AG20443 (cell line): ENCODE measurements at places on chromosomes 4 and X.

DNA sequence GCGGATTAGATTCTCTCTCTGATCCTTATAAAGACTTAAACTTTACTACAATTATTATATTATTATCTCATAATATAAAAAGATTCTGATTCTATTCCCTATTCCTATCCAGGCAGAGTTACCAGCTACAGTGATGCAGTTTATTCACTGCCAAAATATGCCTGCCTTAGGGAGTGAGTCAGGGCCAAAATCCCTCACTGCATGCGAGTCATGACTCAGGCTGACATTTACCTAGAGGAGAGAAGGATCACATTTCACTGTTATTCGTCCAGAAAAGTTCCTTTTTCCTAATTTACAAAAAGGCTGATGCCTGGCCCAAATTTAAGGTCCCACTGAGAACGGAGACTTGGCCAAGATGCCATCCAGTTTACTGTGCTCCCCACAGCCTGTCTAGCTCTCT, 168.5 kb upstream of the LDB2 start:
- DNase-seq = peak; percentile 90

DNA sequence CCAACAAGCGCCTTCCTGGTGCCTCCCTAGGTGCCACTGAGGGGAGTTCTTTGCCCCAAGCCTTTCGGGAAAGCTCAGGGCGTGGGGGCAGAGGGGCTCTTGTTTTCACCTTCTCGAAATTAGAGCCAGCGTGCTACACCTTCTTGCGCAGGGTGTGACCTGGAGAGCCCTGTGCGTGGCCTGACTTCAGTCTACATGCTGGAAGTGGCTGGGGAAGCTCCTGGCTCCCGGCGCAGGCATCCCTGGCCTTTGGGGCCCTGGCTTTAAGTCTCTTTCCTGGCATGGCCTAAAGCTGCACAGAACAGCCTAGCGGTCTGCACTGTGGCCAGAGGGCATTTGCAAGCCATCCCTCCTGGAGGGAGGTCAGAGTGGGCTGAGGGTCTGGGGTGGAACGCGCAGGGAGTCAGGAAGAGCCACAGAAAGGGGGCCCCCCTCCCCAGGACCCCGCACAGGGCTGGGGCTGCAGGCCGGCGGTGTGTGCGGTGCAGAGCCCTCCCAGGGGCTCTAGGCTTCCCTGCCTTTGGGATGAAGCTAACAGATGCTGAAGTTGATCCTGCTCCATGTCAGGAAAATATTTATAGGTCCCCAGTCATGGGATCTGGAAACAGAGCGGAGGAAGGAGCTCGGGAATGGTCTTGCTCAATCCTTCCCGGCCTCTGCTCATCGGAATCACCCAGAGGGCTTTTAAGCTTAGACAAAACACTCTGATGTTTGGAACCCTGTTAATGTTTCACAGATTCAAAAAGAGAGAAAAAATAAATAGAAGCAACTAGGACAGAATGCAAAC, 781 bp upstream of the SPON2 start:
- peak; percentile 74 for DNase-seq

DNA sequence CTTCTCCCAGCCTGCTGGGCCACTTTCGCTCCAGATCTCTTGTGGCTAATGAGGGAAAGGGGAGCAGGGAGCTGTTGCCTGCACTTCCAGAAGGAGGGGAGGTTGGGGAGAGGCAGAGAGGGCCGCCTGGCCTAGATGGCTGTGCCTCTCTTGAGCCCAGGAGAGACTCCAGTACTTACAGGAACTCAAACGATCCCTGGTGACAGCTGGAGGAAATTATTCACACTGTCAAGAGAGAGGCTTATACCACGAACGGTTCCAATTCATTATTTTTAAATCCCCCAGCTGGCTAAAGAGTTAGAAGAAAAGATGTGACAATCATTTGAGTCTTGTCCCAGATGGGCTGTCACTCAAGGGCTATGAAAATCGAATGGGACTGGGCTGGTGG, 96.1 kb downstream of the PHKA2 start:
- no peak for DNase-seq

DNA sequence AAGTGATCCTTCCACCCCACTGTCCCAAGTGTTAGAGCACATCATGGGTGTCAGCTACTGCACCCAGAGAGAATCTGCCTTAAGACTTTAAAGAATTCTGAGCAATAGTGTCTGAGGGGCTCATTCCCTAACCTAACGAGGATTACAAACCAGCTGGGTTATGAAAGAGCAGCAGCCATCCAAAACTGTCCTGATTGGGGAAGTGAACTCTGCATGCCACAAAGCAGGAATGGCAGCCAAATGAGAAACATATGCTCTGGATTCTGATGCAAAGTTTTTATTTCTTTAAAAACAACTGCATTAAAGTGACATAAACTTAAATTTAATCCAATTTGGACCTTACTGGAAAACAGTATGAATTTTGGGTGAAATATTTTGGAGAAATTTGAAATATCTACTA, 103.2 kb downstream of the ANXA3 start:
- peak; percentile 70 for DNase-seq

GRCh38 chr4:5638316-5638715, 70.0 kb downstream of the EVC2 start:
- DNase-seq = peak; percentile 88

DNA sequence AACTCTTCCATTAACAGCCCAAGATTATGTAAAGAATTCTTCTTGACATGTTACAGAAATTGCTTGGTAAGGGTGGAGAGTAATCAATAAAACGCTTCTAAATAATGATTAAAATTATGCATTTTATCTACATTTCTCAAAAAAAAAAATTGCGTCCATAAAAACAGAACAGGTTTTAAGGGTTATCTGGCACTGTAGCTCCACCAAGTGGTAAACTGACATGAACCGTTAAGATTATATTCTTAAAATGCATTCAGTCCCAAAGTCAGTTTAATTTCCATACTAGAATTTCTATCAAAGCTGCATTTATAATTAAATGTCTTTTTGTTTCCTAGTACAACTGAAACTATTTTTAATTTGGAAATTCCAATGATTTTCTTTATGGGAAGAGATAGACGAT, 214.0 kb upstream of the UGT8 start:
- DNase-seq = peak; percentile 25

DNA sequence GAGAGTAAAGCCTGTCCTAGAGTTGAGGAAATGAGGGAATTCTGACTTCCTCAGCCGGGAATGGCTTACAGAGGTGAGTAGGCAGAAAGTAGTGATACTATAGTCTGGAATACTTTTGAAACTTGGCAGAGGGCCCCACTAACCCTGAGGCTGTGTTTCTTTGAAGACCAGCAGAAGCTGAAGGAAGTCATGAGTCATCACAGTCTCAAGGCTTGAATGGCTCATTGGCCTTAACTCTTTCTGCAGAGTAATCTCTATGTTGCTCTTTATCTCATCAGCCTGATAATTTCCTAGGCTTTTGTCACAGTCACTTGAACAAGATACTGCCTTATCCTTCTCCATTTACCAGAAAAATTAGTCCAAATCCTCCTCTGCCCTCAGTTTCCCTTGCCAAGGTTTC, 80.8 kb downstream of the ANKRD50 start:
- peak; percentile 76 for DNase-seq

DNA sequence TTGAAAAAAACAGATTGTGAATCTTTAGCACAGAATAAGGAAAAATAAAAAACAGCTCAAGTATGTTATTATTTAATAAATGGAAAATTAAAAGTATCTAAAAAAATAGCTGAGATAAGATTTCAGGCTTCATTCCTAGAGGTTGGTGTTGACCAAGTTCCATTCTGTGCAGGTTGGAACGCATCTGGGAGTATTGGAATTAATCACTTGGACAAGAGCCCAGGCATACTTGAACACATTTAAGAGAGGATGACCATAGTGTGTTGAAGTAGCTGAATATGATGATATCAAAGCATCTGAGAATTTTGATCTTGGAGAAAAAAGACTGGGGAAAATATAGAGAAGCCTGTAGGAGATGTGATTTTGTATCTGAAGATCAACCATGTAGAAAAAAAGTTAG, 54.6 kb upstream of the VCX start:
- DNase-seq = no peak

- no peak for DNase-seq
These were observed 61.9 kb upstream of the IRF2 start for GRCh38 chr4:184536065-184536880.

- no peak for DNase-seq
These were observed 132.0 kb downstream of the ATG4A start for GRCh38 chrX:108223585-108223984.

- peak; percentile 34 for DNase-seq
These were observed 339.1 kb downstream of the PAPSS1 start for GRCh38 chr4:107380836-107381438.

- DNase-seq = no peak
These were observed 135.7 kb downstream of the CNKSR2 start for GRCh38 chrX:21509912-21510311.

DNA sequence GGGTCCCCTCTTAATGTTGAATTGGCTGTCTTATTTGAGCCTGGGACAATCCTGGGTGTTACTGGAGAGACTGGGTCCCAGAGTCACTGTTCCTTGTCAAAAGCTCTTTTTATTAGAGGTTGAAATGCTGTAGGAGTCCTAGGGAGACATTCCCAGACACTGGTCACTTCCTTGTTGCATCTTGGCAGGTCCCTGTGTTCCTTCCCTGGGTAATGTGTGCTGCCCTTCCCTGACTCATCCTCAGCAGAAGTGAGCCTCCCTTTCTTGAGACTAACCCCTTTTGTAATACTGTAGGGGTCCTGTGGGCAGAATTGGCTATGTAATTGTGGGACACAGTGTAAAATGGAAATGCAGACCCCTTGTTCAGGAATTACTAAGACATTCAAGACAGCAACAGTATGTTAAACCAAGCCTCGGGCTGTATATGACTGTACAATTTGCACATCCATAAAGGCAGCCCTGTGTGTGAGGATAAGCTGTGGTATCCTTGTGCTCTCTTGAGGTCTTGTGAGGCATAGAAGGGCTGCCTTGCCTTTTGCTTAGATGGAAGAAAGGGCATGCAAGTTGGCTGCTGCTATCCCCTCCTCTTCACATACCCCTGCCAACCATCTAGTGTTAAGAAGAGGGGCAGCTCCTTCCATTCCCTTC, 53.5 kb downstream of the DCLK2 start:
- DNase-seq = no peak

GRCh38 chr4:154456240-154456639, 35.4 kb downstream of the DCHS2 start:
- DNase-seq = no peak

DNA sequence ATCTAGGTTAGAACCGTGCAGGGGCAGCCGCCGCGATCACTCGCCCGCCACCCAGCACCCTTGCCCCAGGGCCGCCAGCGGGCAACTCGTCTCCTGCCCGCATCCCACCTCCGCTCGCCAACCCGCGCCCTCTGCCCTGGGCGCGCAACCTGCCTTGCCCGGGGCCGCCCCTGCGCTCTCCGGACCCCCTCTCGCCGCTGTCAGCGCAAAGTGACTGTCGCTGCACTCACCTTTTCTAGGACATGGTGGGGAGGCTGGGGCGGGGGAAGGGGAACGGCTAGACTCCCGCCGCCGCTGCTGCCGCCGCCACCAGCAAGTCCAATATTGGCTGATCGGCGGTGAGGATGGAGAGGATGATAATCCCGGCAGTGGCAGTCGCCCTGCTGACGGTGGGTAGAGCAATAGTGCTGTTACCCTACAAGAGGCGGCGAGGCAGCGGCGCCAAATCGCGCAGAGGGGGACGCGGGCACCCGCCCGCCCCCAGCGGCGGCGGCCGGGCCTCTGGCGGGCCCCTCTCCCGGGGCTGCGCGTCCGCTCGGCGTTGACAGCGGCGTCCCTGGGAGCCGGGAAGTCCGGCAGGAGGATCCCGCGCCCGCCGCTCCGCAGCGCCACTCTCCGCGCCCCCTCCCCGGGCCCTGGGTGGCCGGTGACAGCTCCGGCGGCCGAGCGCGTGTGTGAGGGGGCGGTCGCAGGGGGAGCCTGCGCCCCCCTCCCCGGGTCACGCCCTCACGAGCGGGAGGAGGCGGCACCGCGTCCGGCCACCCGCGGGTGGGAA, 2.3 kb upstream of the NR3C2 start:
- DNase-seq = peak; percentile 19

- DNase-seq = no peak
These were observed 7.6 kb downstream of the ANOS1 start for GRCh38 chrX:8724300-8724699.

GRCh38 chr4:63361628-63362027, 1047.6 kb downstream of the TECRL start:
- no peak for DNase-seq

DNA sequence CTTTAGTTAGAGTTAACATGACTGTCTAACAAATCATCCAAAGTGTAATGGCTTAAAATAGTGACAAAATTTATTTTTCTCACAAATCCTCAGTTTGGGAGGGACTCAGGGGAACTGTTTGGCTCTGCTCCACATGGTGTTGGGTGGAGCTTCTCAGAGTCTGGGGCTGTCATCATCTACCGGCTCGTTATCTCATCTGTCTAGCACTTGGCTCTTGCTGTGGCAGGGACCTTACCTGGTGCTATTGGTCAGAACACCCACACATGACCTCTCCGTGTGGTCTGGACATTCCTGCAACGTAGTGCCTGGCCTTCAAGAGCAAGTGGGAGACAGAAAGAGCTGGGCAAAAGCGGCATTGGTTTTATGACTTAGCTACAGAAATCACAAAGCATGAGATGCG, 866.9 kb upstream of the FRG1 start:
- no peak for DNase-seq

DNA sequence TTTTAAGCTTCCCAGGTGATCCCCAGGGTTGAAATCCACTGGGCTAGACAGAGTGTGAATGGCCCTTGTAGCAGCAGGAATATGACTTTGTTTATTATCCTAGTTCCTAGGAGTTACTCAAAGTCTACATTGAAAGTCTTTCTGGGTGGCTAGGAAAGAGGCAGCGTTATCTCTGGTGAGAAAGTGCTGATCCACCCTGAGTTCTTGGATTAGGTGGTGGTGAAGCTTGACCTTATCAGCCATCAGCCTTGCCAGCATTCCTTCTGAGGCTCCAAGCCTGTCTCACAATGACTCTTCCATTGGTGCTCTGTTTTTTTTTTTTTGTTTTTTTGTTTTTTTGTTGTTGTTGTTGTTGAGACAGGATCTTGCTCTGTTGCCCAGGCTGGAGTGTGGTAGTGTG, 83.1 kb upstream of the CLCN4 start:
- no peak for DNase-seq

GRCh38 chrX:136711147-136711546, 63.2 kb downstream of the CD40LG start:
- DNase-seq = peak; percentile 33

DNA sequence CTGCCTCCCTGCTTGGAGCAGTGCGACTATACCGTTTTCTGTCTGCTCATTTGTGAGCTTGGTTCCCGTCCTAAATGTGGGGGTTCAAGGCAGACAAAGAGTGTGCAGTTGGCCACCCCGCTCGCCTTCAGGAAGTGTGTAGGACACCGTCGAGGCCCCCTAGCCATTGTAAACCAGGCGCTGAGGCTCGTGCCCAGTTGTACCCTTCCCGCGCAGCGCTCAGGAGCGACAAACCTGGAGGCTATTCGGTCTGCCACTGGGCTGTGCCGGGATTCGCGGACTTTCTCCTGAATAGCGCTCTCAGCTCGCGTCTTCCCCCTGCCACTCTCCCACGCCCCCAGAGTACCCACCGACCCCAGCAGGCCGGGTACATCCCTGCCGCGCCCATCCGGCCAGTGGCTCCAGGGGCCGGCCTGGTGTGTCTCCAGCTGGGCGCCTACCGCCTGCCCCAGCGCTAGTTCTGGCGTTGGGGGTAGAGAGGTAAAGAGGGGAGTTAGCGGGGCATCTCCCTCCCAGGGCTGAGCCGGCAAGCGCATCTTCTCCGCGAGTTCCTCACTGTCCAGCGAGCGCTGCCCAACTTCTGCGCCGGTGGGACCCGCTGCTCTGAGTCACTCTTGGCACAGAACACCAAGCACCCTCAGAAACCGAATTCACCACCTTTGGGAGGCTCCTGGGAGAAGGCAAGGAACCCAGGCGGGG, 880 bp upstream of the LONRF3 start:
- peak; percentile 10 for DNase-seq
